ENCODE measurements at places on chromosomes 4 and X. TPM values are rescaled to one million over a fixed set of nuclear protein-coding genes. Genes with fewer than 3 reads are reported as not detected.

DNA sequence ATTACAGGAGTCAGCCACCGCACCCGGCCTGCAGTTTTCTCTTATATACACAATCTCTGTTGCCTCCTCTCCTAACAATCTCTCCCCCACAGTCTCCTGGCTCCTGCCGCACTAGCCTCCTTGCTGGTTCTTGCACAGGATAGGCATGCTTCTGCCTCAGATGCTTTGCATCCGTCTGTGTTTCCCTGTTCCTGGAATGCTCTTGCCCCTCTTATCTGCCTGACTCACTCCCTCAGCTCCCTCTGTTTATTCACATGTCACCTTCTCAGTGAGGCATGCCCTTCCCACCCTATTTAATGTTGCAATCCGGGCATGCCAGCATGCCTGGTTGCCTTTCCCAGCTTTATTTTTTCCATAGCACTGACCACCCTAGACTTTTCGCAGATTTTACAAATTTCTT, 161.9 kb downstream of the PHF8 start:
- no peak for DNase-seq

DNA sequence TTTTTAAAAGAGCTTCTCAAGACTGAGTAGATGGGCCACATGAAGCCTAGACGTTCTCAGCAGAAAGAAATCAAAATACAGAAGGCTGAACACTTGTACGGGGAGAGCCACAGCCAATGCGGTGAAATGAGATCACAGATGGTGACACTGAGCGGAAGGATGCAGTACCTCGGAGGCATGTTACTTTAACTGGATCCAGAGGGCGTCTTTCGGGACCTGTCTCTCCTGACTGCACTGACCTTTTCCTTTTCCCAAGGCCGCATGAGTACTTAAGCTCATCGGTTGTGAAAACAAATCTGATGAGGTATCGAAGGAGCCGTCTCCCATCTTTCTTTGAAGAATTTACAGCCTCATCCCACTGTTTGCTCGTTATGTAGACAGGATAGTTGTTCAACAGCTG, 32.6 kb downstream of the BEND4 start:
- DNase-seq = no peak

DNA sequence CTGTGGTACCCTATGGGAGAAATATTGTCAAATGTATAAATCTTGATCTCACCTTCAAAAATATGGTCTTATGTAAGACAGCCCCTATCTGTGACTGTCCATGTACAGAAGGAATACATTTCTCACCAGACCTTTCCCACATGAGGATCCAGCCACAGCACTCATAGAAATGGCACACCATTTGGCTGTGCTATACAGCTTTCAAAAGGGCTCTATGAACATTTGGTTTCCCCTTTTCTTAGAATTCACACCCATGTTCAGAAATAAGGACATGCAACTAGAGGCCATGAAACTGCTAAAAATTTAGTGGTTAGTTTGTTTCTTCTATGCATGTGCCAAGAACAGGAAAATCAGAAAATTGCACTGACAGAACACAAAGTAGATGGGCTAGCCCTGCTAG, 62.7 kb downstream of the ANTXR2 start:
- no peak for DNase-seq

Gene MAGEB1
- not detected for total RNA-seq

Gene LRCH2
- 2.5 TPM for total RNA-seq

GRCh38 chr4:153512162-153512852, 46.1 kb downstream of the TMEM131L start:
- DNase-seq = no peak

DNA sequence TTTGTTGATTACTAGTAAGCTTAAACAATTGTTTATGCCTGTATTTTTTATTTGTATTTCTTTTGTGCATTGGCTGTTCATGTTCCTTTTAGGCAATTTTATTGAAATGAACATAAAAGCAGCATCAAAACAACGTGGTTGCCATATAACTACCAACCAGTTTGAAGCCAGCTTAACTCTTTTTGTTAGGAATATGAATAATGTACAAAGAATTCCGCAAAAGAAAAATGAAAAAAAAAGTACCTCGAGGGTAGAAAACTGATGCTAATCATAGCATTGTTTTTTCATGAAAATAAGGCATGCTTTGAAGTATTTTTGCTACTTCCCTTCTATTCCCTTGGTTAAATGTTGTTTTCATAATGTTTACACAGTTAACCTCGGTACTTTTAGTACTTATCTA, 1024.0 kb upstream of the SLIT2 start:
- DNase-seq = no peak

Gene RBM47
- total RNA-seq = 1.8 TPM

Gene CT55
- not detected for total RNA-seq

Gene SETD7
- 99.5 TPM for total RNA-seq

DNA sequence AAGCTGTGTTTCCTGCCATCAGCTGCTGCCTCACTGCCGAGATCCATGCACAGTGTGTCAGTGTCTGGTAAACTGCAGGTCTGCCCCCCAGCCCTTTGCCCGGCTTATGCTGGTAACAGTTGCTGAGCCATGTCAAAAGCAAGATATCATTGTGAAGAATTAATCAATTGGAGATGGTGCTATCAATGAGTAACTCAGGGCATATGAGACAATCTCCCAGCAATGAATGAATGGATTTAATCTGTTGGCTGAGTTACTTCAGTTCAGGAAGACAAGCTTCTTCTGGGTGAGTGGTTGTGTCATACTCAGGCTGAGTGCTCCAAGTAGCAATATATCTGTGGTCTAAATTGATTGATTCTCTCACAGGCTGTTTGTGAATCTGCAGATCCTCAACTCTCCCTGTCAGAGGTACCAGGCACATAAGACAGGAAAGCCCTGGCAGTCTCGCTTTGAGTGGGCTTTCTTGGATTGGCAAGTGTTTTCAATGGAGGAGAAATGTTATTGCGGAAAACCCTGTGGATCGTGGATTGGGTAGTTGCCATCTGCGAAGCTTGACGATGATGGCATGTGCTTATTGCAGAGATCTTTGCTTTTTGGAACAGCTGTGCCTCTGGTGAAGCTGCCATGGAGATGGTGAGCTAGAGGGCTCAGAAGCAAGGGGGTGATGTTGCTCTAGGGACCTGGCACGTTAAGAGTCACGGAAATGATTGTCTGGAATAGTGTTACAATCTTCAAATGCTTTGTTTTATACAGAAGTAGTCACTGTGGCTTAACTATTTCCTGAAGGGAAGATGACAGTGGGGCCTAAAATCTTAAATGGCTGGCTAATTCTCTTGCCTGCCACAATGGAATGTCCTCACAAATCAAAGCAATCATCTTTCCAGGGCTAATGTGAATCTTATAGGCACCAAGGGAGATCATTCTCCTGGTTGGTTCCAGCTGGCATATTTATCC, 147.6 kb upstream of the TBC1D9 start:
- DNase-seq = no peak
